ENCODE measurements at places on chromosomes 1 and 21.

- H3K4me3 ChIP-seq, result no peak overlapping the region
- DNase-seq, result no peak
- no peaks in the 10 kb centered on the region for H3K4me1 ChIP-seq
Measured at GRCh38 chr1:204607910-204608309, 77.6 kb downstream of the LRRN2 start.

DNA sequence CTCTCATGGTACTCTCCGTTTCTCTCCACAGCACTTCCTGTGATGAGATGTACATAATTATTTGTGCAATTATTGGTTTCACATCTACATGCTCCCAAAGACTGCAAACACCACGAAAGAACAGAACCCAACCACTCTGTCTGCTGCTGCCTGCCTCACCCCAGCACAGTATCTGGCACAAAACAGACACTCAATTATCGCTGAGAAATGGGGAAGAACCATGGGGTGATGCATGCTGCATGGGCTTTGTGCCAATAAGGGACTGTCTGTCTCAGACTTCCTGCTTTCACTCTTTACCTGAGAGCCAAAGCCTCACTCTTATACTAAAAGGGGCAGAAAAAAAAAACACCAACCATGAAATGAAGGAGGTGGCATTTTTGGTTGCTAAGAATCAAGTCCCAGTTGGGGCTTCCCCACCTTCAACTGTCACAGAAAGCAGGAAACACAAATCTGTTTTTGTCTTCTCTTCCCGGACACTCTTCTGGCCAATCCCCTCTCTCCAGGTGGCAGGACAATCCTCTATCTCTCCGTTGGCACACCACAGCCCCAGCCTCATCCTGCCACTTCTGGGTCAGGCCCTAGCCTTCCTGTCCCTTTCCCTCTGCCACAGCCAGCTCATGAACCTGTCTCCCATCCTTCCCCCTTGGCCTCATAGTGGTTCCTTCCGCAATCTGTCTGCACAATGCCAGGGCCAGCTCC is 82.0 kb downstream of the TGFBR3 start:
- no peaks in the 10 kb centered on the region for H3K27me3 ChIP-seq
- H3K4me1 ChIP-seq, result peaks cover 18% of the 10 kb centered on the region
- DNase-seq, result peak; percentile 22

DNA sequence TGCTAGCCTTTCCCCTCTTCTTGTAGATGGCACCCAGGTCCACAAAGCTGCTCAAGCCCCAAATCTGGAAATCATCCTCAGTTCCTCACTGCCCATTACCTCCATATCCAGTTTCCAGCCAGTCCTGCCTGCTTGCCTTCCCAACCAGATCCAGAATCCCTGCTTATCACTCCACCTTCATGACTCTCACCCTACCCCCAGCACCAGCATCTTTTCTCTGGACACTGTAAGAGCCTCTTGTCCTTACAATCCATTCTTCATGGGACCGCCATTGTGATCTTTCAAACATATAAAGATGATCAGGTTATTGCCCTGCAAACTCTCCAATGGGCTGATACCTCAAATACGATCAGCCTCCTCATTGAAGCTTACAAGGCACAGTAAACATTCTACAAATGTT is 23.5 kb upstream of the NPL start:
- H3K27me3 ChIP-seq, result peaks cover 2% of the 10 kb centered on the region
- DNase-seq, result no peak
- H3K4me1 ChIP-seq, result no peaks in the 10 kb centered on the region
- no peak overlapping the region for H3K4me3 ChIP-seq

- H3K27ac ChIP-seq, result peak overlapping the region; percentile 77
- no peaks in the 10 kb centered on the region for H3K4me1 ChIP-seq
- peak; percentile 79 for DNase-seq
- no peak overlapping the region for H3K4me3 ChIP-seq
- H3K36me3 ChIP-seq, result no peaks in the 10 kb centered on the region
Measured at GRCh38 chr1:210597555-210598134, 268.9 kb downstream of the HHAT start.

DNA sequence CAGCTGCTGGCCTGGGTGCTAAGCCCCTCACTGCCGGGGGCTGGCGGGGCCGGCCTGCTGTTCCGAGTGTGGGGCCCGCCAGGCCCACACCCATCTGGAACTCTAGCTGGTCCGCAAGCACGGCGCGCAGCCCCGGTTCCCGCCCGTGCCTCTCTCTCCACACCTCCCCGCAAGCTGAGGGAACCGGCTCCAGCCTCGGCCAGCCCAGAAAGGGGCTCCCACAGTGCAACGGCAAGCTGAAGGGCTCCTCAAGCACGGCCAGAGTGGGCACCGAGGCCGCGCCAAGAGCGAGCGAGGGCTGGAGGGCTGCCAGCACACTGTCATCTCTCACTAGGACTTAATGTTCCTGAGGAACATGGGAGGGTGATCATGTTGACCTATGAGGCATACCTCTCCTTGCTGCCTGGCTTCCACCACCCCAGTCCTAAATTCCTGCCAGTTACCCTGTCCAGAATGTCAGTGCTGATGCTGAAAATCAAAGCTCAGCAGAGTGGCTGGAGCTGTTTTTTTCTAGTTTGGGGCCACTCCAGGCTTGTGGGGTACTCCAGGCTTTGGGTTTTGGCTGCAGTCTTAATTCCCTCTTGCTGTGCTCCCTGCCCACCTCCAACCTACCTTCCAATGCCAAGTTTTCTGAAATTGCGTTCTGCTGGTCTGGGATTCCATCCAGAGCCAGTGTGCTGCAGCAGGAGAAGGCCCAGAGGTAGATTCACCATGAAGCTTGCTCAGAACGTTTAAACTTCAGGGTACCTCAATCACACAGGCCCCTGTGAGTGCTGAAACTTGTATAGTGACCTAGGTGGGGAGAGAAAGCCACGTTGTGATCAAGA is 44.2 kb upstream of the LPGAT1 start:
- H3K27ac ChIP-seq, result no peak overlapping the region
- H3K4me3 ChIP-seq, result no peak overlapping the region
- H3K4me1 ChIP-seq, result no peaks in the 10 kb centered on the region
- no peaks in the 10 kb centered on the region for H3K27me3 ChIP-seq

DNA sequence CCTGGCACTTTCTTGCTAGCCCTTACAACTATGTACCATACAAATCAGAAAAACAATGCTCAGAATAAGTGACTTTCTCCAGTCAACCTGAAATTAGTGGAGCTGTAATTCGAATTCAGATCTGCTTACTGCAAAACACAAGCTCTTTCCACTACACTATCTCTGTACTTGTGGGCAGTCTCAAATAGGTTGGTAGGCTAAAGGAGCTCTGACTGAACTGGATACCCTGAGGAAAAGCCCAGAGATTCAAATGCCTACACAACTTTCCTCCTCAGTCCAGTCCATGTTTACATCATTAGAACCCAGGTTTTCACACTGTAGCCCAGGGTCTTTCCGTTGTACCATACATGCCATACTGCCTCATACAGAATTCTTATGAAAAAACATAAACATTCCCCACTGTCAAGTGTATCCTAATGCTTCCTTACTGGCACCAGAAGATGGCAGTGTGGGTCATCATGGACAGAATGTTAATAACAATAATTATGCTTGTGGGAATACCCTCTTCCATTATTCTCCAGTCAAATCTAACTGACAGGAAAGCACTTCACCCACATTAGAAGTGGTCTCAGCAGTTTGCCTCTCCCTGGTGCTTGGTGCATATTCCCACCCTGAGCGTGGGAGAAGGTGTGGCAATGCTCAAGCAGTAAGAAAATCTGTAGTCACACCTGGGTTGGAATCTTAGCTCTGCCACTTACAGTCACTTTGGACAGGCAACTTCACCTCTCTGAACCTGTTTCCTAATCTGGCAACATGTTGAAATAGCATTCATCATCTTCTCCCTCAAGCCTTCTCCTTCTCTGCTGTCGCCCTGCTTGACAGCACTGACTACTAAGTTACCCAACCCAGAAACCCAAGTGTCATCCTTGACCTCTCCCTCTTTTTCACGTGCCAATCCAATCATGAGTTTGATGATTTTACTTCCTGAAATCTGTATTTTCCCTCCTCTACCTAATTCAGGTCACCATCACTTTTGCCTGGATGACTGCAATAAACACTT is 14.4 kb upstream of the ZFYVE9 start:
- H3K27me3 ChIP-seq, result peaks cover 7% of the 10 kb centered on the region
- H3K4me1 ChIP-seq, result no peaks in the 10 kb centered on the region
- H3K4me3 ChIP-seq, result no peak overlapping the region
- no peak overlapping the region for H3K27ac ChIP-seq

DNA sequence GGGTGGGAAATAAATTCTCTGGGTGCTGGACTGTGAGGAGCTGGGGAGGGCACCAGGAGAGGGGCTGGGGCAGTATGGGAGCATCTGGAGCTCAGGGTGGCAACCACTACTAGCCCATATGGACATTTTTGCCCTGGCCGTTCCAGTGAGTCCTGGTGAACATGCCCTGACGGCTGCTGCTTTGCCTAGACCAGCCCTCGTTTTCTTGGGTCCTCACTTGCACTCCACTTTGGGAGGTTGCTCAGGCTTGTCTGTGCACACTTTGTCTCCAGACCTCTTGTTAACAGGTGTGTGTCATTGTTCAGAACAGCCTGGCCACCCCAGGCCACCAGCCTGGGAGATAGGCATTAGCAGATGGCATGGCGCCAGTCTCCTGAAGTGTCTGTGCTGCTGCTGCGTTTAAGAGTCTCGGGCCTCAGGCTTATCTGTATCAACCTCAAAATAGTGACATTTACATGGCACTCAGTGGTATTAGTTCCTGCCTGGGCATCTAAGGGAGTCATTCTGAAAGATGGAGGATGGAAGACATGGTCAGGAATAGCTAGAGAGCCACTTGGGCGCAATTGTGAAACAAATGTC is 190.5 kb downstream of the PTPRU start:
- H3K4me3 ChIP-seq, result no peak overlapping the region
- no peak for DNase-seq
- no peaks in the 10 kb centered on the region for H3K4me1 ChIP-seq
- H3K27ac ChIP-seq, result no peak overlapping the region

GRCh38 chr1:246769306-246769705 is 45.1 kb downstream of the SCCPDH start:
- H3K27me3 ChIP-seq, result no peaks in the 10 kb centered on the region
- no peaks in the 10 kb centered on the region for H3K4me1 ChIP-seq
- peaks cover 73% of the 10 kb centered on the region for H3K36me3 ChIP-seq
- DNase-seq, result no peak
- H3K4me3 ChIP-seq, result no peak overlapping the region
- H3K27ac ChIP-seq, result no peak overlapping the region

- DNase-seq, result no peak
- no peak overlapping the region for H3K4me3 ChIP-seq
- H3K27me3 ChIP-seq, result no peaks in the 10 kb centered on the region
Measured at GRCh38 chr1:201755200-201755599, 73.8 kb upstream of the IPO9 start.

DNA sequence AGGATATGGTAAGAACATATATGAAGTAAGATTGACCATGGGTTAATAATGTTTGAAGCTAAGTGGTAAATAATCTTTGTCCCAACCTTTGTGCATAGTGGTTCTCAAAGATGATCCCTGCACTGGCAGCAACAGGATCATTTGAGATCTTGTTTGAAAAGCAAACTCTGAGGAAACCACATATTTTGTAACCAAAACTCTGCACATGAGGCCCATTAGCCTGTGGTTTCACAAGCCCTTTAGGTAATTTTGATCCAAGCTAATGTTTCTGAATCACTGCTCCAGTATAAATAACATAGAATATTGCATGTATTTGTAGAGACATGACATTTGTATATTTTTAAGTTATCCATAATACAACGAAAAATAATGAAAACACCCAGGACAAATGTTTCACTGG is 147.9 kb upstream of the RGS18 start:
- H3K4me3 ChIP-seq, result no peak overlapping the region
- H3K36me3 ChIP-seq, result no peaks in the 10 kb centered on the region
- no peaks in the 10 kb centered on the region for H3K4me1 ChIP-seq
- DNase-seq, result peak; percentile 9
- no peaks in the 10 kb centered on the region for H3K27me3 ChIP-seq

- H3K36me3 ChIP-seq, result no peaks in the 10 kb centered on the region
- peaks cover 54% of the 10 kb centered on the region for H3K4me1 ChIP-seq
- DNase-seq, result peak; percentile 80
- H3K4me3 ChIP-seq, result no peak overlapping the region
- no peaks in the 10 kb centered on the region for H3K27me3 ChIP-seq
Measured at GRCh38 chr1:151837197-151837596, 2.4 kb downstream of the C2CD4D start.

- H3K36me3 ChIP-seq, result peaks cover 15% of the 10 kb centered on the region
- H3K27me3 ChIP-seq, result no peaks in the 10 kb centered on the region
- no peak overlapping the region for H3K4me3 ChIP-seq
- H3K27ac ChIP-seq, result no peak overlapping the region
Measured at GRCh38 chr1:43883321-43883720, 50.3 kb upstream of the ARTN start.

DNA sequence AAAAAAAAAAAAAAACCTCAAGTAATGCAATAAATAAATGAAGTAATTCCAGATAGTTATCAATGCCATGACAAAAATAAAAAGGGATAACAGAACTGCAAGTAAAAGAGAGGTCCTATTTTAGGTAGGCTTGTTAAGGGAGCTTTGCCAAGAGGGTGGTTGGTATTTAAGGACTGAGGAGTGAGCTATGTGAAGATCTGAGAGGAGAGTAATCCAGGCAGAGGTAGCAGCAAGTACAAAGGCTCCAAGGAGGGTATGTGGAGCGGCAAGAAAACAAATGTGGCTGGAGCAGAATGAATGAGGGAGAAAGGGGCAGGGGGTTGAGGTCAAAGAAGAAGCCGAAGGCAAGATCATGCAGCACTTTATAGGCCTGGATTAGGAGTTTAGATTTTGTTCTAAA is 59.9 kb upstream of the CDC42BPA start:
- H3K36me3 ChIP-seq, result no peaks in the 10 kb centered on the region
- no peak overlapping the region for H3K4me3 ChIP-seq
- H3K27ac ChIP-seq, result no peak overlapping the region

Measured in common myeloid progenitor, CD34-positive (primary cell).